Stimulated activated CD8-positive, alpha-beta memory T cell treated with anti-CD3 and anti-CD28 coated beads, Interleukin-15, amount 100 ng/mL, for 48 hours (primary cell): ENCODE measurements at places on chromosomes 3 and 15.

GRCh38 chr3:62044874-62045411, 328.4 kb downstream of the FEZF2 start:
- no peak for DNase-seq

- DNase-seq, result no peak
Measured at GRCh38 chr15:77464129-77464865, 43.6 kb downstream of the HMG20A start.

DNA sequence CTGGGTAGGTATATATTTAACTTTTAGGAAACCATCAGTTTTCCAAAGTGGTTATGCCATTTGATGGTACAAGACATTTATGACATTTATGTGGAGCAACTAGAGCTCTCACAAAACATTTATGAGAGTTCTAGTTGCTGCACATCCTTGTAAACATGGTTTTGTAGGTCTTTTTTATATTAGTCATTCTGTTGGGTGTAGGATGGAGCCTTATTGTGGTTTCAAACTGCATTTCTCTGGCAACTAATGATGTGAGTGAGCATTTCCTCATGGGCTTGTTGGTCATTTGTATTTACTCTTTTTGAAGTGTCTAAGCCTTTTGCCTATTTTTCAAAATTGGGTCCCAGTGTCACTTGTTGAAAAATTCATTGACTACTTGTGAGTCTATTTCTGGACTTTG, 45.7 kb upstream of the MGLL start:
- no peak for DNase-seq

GRCh38 chr15:87212041-87212440, 1044.5 kb downstream of the NTRK3 start:
- no peak for DNase-seq

GRCh38 chr3:129002573-129003569, 1.8 kb downstream of the EFCC1 start:
- no peak for DNase-seq

DNA sequence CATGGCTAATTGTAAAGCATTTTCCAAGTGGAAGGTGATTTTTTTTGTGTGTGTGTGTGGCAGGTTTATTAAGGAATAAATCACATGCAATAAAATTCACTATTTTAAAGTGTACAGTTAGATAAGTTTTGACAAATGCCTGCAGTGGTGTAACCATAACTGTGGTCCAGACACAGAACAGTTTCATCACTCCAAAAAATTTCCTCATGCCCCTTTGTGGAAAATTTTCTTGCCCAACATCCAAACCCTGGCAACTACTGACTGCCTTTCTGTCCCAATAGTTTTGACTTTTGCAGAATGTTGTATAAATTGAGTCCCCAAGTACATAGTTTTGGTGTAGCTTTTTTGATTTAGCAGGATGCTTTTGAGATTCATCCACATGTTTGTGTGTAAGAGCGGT, 135.1 kb upstream of the KLHL25 start:
- no peak for DNase-seq

GRCh38 chr3:160641665-160642309, 35.2 kb upstream of the ARL14 start:
- DNase-seq, result no peak

DNA sequence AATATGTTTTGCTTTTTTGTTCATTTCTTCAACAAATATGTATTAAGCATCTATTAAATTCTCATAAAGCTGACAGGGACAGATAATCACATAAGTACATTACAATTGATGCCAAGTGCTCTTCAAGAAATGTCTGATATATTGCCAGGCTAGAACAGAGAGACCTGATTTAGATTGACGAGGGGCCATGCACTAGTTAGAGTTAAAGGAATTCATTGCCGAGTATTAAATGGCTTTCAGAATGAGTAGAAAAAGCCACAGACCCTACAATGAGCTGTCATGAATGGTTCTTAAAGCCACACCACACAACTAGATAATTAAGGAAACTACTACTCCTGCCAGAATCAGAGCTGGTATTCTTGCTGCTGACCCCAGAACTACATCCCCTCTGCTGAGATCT, 250.2 kb upstream of the MME start:
- no peak for DNase-seq

DNA sequence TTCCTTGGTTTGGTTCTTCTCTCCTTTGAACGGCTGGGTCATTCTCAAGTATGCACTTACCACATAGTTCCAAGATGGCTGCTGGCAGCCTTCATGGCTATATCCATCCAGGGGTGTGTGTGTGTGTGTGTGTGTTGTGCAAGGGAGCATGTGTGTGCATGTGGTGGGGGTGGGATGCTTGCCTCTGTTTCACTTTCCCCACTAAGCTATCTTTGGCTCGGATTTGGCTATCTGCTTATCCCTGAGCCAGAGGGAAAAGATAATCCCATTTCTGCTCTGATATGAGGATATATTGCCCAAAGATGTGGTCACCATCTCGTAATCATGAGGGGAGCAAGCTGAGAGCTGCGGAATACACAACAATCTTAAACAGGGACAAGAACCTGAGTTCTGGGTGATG, 26.2 kb downstream of the ANAPC13 start:
- DNase-seq, result no peak

DNA sequence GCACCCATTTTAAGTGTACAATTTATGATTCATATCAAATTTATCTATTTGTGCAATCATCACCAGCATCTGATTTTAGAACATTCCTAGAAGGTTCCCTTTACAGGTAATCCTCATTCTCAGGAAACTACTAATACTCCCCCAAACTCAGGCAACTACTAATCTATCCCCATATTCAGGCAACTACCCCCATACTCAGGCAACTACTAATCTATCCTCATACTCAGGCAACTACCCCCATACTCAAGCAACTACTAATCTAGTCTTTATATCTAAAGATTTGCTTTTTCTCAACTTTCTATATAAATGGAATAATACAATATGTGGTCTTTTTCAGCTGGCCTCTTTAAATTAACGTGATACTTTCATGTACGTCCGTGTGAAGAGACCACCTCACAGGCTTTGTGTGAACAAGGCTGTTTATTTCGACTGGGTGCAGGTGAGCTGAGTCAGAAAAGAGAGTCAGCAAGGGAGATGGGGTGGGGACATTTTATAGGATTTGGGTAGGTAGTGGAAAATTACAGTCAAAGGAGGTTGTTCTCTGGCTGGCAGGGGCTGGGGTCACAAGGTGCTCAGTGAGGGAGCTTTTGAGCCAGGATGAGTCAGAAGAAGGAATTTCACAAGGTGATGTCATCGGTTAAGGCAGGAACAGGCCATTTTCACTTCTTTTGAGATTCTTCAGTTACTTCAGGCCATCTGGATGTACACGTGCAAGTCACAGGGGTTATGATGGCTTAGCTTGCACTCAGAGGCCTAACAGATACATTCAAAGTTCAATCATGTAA, 1444.5 kb upstream of the CADM2 start:
- DNase-seq, result no peak

- no peak for DNase-seq
Measured at GRCh38 chr3:146227486-146227885, 23.4 kb downstream of the PLSCR4 start.

DNA sequence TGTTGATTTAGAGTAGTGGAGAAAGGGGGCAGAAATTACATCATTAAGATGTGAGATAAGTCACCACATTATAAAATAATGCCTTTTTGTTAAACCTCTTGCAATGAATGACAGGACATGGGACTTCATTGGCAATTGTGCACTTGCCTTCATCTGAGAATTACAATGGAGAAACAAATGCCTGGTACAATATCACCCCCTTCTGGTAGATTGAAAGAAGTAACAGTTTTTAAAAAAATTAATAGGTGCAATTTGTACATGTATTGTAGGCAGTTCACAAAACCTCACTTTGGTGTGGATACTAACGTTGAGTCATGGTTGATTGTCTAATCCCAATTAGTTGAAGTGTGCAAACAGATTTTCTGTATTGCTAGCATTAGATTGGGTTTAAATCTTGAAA, 4.6 kb upstream of the P2RY14 start:
- no peak for DNase-seq

DNA sequence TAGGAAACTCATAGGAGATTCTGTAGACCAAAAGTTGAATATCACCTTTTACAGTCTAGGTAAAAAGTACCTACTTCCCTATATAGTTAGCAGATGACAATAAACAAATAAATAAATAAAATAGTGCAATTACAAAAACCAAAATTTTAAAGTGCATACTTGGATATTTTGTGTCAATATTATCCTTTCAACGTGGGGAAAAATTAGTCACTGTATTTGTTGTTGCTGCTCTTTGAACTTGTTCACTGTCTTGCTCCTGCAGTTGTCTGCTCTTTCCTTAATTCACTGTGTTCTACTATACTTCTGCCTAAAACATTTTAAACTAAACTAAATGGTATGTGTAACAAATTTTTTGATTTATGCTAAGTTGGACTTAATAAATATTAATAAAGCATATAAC, 889.0 kb downstream of the ROBO1 start:
- no peak for DNase-seq

GRCh38 chr3:184320104-184320445, 5.7 kb downstream of the EIF4G1 start:
- DNase-seq, result no peak
